ENCODE measurements at places on chromosomes 3 and 15. TPM values are rescaled to one million over a fixed set of nuclear protein-coding genes. Genes with fewer than 3 reads are reported as not detected.

Gene FGD5
- polyA plus RNA-seq = 39.8 TPM

Gene C3orf20
- polyA plus RNA-seq = 0.17 TPM

Gene PLCH1
- polyA plus RNA-seq = 24.2 TPM

Gene LNP1
- 8.8 TPM for polyA plus RNA-seq

Gene C3orf80
- polyA plus RNA-seq = 8.3 TPM

Gene ADAMTS17
- polyA plus RNA-seq = 3.5 TPM

Gene CLSTN2
- 0.54 TPM for polyA plus RNA-seq

Gene RPL39L
- 19.5 TPM for polyA plus RNA-seq

Gene CX3CR1
- 5.7 TPM for polyA plus RNA-seq

Gene MINDY4B
- polyA plus RNA-seq = not detected

Gene SCN11A
- polyA plus RNA-seq = 1.3 TPM

Gene SETMAR
- polyA plus RNA-seq = 36.6 TPM

Gene SCN5A
- polyA plus RNA-seq = 0.77 TPM

Gene ARHGAP31
- 31.5 TPM for polyA plus RNA-seq

Gene CPEB1
- 4.1 TPM for polyA plus RNA-seq

Gene TMIE
- 0.37 TPM for polyA plus RNA-seq

Measured in left lung (tissue), 14 donors.